ENCODE measurements at places on chromosomes 4 and X. TPM values are rescaled to one million over a fixed set of nuclear protein-coding genes. Genes with fewer than 3 reads are reported as not detected.

DNA sequence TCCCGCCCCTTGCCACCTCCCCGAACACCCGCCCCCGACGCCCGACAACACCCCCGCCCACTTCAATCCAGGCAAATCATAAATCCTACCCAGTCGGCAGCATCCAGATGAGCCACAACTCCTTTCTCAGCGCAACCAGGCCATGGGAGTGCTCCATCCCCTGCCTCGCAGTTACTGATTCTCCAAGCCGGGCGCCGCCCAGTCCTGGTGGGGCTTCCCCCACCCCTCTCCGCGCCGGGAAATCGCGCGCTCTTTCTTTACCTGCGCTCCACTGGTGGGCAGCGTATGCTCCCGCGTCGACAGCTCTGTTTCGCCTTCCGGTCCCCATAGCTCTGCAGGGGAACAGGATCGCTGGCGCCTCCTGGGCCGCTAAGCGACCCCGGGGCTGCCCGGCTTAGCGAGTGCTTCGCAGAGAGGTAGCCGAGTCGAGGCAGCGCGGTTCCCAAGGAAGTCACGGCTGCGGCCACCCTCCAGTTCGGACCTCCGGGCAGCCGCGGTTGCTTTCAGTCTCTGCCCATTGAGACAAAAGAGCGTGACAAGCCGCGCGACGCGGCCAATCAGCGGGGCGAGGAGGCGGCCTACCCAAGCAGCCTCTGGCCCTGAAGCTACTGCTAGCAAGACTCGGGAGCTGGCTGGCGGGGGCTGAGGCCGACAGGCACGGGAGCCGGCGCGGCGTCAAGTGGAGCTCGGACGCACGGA, 43.7 kb upstream of the TMSB15B start:
- H3K27me3 ChIP-seq: peaks cover 2% of the 10 kb centered on the region
- H3K4me3 ChIP-seq: peak overlapping the region; percentile 95
- no peaks in the 10 kb centered on the region for H3K36me3 ChIP-seq
- peaks cover 16% of the 10 kb centered on the region for H3K4me1 ChIP-seq

DNA sequence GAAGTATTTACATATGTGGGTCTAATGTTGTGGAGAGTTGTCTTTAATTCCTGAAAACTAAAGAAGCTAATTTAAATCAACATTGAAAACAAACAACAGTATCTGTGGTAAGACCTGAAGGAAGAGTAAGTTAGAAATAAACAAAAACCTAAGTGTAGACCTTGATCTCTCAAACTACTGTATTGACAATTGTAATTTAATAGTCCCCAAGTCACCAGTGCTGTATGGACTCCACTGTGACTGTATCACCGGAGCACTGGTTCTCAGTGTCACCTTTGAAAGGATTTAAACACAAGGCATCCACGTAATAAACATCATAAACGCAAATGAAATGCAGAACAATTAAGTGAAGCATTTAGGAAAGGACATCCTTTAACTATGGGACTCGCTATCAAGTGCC, 46.4 kb downstream of the OCRL start:
- no peak overlapping the region for H3K4me3 ChIP-seq
- no peak for DNase-seq
- H3K36me3 ChIP-seq: no peaks in the 10 kb centered on the region

DNA sequence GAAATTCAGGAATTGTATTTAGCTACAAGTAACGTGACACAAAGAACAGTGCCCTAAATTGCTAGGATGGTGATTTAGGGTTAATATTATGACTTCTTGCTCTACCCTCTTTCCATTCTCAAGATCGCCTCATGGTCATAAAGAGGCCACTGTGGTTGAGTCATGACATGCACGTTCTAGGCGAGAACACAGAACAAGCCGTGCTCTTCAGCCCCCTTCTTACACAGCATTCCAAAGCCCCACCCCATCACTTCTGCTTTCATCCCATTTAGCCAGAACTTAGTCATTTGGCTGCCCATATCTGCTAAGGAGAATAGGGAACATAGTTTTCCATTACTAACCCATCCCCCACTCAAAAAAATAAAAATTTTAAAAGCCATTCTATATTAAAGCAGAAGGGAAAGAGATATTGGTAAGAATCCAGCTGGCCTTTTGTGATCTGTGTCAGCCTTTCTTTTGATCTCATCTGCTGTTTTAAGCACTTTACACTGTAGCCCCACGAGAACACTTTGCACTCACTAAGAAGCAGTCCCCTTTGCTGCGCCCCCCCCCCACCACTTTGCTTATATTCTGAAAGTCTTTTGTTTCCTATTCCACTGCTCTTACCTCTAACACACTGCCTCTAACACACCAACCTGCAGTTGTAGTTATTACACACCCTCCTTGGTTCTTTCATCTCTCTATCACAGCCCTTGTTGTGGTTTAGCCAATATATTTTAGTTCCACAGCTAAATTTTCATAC, 28.4 kb downstream of the NPNT start:
- no peak for DNase-seq
- H3K4me1 ChIP-seq: no peaks in the 10 kb centered on the region
- H3K4me3 ChIP-seq: no peak overlapping the region
- no peak overlapping the region for H3K27ac ChIP-seq

DNA sequence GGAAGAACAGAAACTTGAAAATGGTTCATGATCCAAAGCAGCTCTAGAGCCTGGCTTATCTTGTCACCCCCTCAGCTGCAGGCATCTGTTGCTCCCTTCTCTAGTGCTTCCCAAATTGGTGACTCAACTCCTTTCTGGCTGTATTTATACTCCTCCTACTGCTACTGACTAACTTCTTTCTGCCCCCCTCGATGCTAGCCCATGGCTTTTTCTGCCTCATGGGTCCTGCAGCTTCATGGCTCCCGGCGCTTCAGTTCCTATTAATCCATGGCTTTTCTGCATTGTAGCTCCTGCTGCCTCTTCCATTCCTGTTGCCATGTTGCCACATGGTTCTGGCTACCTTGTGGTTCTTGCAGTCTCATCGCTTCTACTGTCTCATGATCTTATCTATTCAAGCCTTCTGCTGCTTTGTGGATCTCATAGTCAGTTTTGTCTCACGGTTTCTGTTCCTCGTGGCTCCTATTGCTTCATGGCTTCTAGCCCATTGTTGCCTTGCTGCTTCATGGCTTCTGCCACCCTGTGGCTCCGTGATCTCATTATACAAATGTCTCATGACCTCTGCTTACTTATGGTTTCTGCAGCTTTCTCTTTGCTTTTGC, 48.1 kb downstream of the SMC1A start:
- H3K4me3 ChIP-seq: no peak overlapping the region
- H3K4me1 ChIP-seq: peaks cover 6% of the 10 kb centered on the region
- H3K27me3 ChIP-seq: no peaks in the 10 kb centered on the region

- no peaks in the 10 kb centered on the region for H3K36me3 ChIP-seq
- no peak overlapping the region for H3K27ac ChIP-seq
- no peak overlapping the region for H3K4me3 ChIP-seq
- DNase-seq: no peak
- peaks cover 16% of the 10 kb centered on the region for H3K27me3 ChIP-seq
- H3K4me1 ChIP-seq: no peaks in the 10 kb centered on the region
These were observed 155.1 kb downstream of the ZNF518B start for GRCh38 chr4:10302096-10302495.

GRCh38 chrX:19129694-19130093, 7.4 kb upstream of the ADGRG2 start:
- H3K27me3 ChIP-seq: peaks cover 11% of the 10 kb centered on the region
- H3K4me3 ChIP-seq: no peak overlapping the region
- no peaks in the 10 kb centered on the region for H3K36me3 ChIP-seq
- no peak for DNase-seq
- H3K4me1 ChIP-seq: no peaks in the 10 kb centered on the region

- no peaks in the 10 kb centered on the region for H3K27me3 ChIP-seq
- H3K27ac ChIP-seq: no peak overlapping the region
- no peak for DNase-seq
These were observed 198.9 kb downstream of the ANK2 start for GRCh38 chr4:113248320-113248719.

- H3K27me3 ChIP-seq: no peaks in the 10 kb centered on the region
- no peaks in the 10 kb centered on the region for H3K4me1 ChIP-seq
- H3K36me3 ChIP-seq: no peaks in the 10 kb centered on the region
- no peak overlapping the region for H3K27ac ChIP-seq
- no peak for DNase-seq
- no peak overlapping the region for H3K4me3 ChIP-seq
These were observed 114.0 kb downstream of the EFNB1 start for GRCh38 chrX:68942840-68943239.

NPFFR2 gene
- not detected for total RNA-seq

SNX12 gene
- 43.3 TPM for total RNA-seq

Measured in natural killer cell treated with Interleukin-12 subunit alpha and Interleukin-12 subunit beta and Interleukin-15 and Interleukin-18, amount 100 ng/mL, for 72 hours (primary cell).